Naive thymus-derived CD4-positive, alpha-beta T cell (primary cell): ENCODE measurements at places on chromosomes 5 and 9. TPM values are rescaled to one million over a fixed set of nuclear protein-coding genes. Genes with fewer than 3 reads are reported as not detected.

DNA sequence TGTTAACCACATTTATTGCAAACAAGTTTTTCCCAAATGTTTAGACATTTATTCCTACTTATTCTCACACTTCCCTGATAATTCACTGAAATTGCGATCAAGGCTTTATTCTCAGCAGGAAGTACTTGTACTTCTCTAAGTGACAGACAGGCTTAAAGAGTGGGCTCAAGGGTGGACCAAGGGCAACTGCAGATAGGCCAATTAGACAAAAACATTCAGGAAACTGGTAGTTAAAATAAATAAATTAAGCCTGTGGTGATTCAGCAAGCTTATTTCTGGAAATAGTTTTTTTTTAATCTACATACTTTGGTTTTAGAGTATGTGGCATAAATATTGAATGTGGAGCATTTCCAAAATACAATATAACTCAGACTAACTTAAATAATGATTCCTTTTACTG is 136.1 kb downstream of the UGCG start:
- no peak for DNase-seq

DNM1 gene
- 2.0 TPM for total RNA-seq

INSL4 gene
- not detected in 2 replicates for total RNA-seq

AIF1L gene
- total RNA-seq: 0.44 TPM

GRM6 gene
- not detected for total RNA-seq

DNA sequence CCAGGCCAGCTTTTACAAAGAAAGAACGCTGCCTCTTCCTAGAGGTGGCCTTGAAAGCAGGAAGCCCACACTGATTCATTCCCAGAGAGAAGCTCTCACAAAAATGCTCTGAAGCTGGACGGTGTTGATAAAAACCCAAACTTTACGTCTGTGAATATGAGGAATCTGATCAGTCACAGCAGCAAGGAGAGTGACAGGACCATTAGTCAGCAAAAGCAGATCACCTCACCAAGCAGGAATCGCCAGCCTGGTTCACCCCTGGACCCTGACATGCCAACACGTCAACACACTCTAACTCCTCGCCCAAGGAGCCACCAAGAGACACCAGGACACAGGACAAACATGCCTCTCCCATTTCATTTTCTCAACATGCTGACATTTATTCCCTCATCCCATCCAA is 70.6 kb upstream of the ZNF622 start:
- DNase-seq: no peak

- DNase-seq: no peak
Observed at GRCh38 chr5:34721327-34721726, 65.2 kb downstream of the RAI14 start.

DNA sequence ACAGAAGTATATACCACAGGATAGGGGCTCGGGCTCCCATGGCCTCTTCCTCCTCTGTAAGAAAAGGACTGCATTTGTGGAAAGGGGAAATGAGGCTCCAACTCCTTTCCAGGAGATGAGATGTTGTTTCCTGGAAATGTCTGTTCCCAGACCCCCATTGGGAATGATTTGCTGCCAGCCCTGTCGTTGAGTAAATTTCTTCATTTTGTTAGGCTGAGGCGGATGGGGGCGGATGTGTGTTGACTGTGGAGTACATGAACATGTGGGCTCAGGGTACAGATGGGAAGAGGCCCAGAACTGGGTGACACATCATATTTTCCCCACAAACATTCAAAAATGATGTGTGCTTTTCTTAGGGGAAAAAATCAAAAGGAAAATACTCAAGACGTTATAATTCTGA is 28.8 kb upstream of the TNFAIP8 start:
- no peak for DNase-seq

GRCh38 chr5:32297181-32298058 is 15.3 kb downstream of the MTMR12 start:
- no peak for DNase-seq

C5orf63 gene
- 20.7 TPM for total RNA-seq

RPS23 gene
- total RNA-seq: 3,054 TPM

- no peak for DNase-seq
Observed at GRCh38 chr5:102772273-102772672, 17.2 kb downstream of the PAM start.

GRCh38 chr5:43400082-43400481 is 12.1 kb downstream of the CCL28 start:
- no peak for DNase-seq

ZDHHC11 gene
- total RNA-seq: 19.5 and 22.1 TPM in 2 replicates

FBXO4 gene
- 14.6 TPM for total RNA-seq

SPINK4 gene
- not detected for total RNA-seq

DNA sequence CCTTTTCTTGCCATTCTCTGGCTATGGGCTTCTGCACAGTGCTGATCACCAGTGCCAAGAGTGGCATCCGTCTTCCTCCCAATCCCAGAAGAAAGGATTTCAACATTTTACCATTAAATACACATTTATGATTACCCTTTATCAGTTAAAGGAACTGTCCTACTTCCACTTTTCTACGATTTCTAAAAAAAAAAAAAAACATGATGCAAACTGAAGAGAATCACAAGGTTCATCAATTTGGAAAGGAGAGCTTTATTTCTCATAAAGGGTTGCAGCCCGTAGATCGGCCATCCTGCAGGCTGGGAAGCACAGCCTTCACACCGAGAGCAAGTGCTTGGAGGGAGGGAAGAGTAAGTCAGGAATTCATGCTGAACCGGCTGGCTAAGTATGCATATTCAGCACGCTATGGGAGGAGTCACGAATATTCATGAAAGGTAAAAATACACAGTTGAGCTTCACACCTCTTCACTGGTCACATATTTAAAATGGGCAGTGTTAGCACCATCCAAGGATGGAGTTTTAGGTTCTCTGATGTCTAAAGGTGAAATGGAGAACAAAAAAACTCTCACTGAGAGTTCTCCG is 52.5 kb upstream of the SEMA4D start:
- no peak for DNase-seq

DNA sequence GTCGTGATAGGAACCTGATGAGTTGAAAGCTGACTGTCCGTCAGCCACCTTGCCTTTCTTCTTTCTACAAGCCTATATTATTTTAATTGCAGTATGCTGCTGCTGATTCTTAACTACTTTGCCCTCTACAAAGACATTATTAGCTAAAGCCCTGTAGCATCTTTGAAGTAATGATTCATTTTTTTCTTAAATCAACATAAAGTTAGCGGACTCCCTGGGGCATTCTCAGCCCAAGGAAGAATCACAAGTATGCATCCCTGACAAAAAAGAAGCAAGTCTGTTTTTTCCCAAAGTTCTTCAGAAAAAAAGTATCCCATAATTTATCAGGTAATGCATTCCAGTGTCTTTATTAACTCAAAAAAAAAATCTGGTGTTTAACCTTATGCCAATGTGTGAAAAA is 69.5 kb upstream of the TAS2R1 start:
- DNase-seq: no peak

- DNase-seq: no peak
Observed at GRCh38 chr9:21974343-21974721, 19.9 kb downstream of the CDKN2A start.

IL4 gene
- 6.0 TPM for total RNA-seq

C9 gene
- not detected for total RNA-seq

- no peak for DNase-seq
Observed at GRCh38 chr9:71859939-71860338, 51.1 kb downstream of the ABHD17B start.

GRCh38 chr5:118776755-118777154 is 211.6 kb downstream of the DTWD2 start:
- DNase-seq: no peak

ROR2 gene
- total RNA-seq: 1.3 and 2.1 TPM in 2 replicates

IGFBPL1 gene
- total RNA-seq: not detected

GRCh38 chr5:143505934-143506333 is 102.4 kb upstream of the NR3C1 start:
- no peak for DNase-seq
